Adrenal gland (tissue), 19 donors: ENCODE measurements at places on chromosomes 7 and 10. TPM values are rescaled to one million over a fixed set of nuclear protein-coding genes. Genes with fewer than 3 reads are reported as not detected.

TMEM139 gene
- 7.5 TPM for polyA plus RNA-seq

DENND2A gene
- polyA plus RNA-seq: 3.0 TPM

BUD23 gene
- 115 TPM for polyA plus RNA-seq

URGCP gene
- polyA plus RNA-seq: 60.5 TPM

ZNF92 gene
- 3.2 TPM for polyA plus RNA-seq
